Activated CD4-positive, alpha-beta T cell treated with anti-CD3 and anti-CD28 coated beads for 36 hours (primary cell): ENCODE measurements at places on chromosomes 4 and X. TPM values are rescaled to one million over a fixed set of nuclear protein-coding genes. Genes with fewer than 3 reads are reported as not detected.

CT83 gene
- not detected for total RNA-seq

GPR82 gene
- total RNA-seq: 0.05 TPM

RPS6KA6 gene
- 0.12 TPM for total RNA-seq

ZNF518B gene
- total RNA-seq: 16.2 TPM

LIMCH1 gene
- total RNA-seq: not detected

GLOD5 gene
- not detected for total RNA-seq

LONRF3 gene
- total RNA-seq: 1.9 TPM

HAND2 gene
- total RNA-seq: not detected

BTK gene
- total RNA-seq: not detected

TCP11X2 gene
- total RNA-seq: not detected

BEX4 gene
- total RNA-seq: 10.0 TPM

CCNA2 gene
- 113 TPM for total RNA-seq

TRIM60 gene
- total RNA-seq: not detected

NAP1L3 gene
- total RNA-seq: 2.4 TPM

CXorf65 gene
- total RNA-seq: 31.2 TPM

ASMTL gene
- 33.9 TPM for total RNA-seq

TENM3 gene
- not detected for total RNA-seq

TLL1 gene
- not detected for total RNA-seq

TLR8 gene
- not detected for total RNA-seq

SLC38A5 gene
- 98.1 TPM for total RNA-seq

DCAF12L1 gene
- total RNA-seq: not detected

FGF16 gene
- not detected for total RNA-seq

BMPR1B gene
- not detected for total RNA-seq

CCDC149 gene
- total RNA-seq: 0.16 TPM

PGAM4 gene
- total RNA-seq: not detected

GRIA2 gene
- not detected for total RNA-seq
